Activated CD4-positive, alpha-beta memory T cell treated with anti-CD3 and anti-CD28 coated beads, Interleukin-2, amount 10 ng/mL, durations not matched to agents 7 days and 5 days (primary cell): ENCODE measurements at places on chromosomes 2 and 18. TPM values are rescaled to one million over a fixed set of nuclear protein-coding genes. Genes with fewer than 3 reads are reported as not detected.

NPHP1 gene
- total RNA-seq, result 0.13 TPM

RESP18 gene
- total RNA-seq, result not detected

CCDC141 gene
- 2.6 TPM for total RNA-seq

MAP3K19 gene
- not detected for total RNA-seq

IL1F10 gene
- total RNA-seq, result not detected

GKN1 gene
- total RNA-seq, result not detected

MYL1 gene
- not detected for total RNA-seq

LCT gene
- 0.08 TPM for total RNA-seq

LYPD6B gene
- total RNA-seq, result not detected

CHN1 gene
- total RNA-seq, result 0.68 TPM

SNRNP27 gene
- total RNA-seq, result 59.3 TPM

- no peak overlapping the region for H3K4me3 ChIP-seq
- no peak overlapping the region for H3K27ac ChIP-seq
- no peaks in the 10 kb centered on the region for H3K27me3 ChIP-seq
- no peak for DNase-seq
Measured at GRCh38 chr2:104028061-104028460, 825.9 kb upstream of the POU3F3 start.

DNA sequence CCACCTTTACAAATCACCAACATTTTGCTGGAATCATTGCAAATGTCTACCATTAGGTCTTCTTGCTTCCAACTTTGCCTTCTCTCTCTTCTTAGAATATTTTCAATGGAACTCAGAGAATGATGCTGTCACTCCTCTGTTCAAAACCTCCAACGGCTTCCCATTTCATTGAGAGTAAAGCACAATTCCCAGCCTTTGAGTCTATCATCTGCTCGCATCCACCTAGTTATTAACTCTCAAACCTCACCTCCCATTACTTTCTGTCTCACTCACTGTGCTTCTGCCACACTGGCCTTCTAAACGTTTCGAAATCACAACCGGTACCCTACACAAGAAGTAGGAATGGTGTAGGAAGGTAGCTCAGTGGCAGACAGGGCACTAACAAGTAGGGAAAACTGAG is 40.0 kb downstream of the ROCK2 start:
- no peaks in the 10 kb centered on the region for H3K27me3 ChIP-seq
- H3K4me3 ChIP-seq, result no peak overlapping the region
- H3K27ac ChIP-seq, result no peak overlapping the region
- DNase-seq, result no peak
- H3K36me3 ChIP-seq, result no peaks in the 10 kb centered on the region
- peaks cover 5% of the 10 kb centered on the region for H3K4me1 ChIP-seq

GRCh38 chr18:58635891-58636290 is 7.0 kb upstream of the ALPK2 start:
- H3K27ac ChIP-seq, result no peak overlapping the region
- H3K36me3 ChIP-seq, result no peaks in the 10 kb centered on the region
- H3K4me3 ChIP-seq, result no peak overlapping the region
- DNase-seq, result no peak
- peaks cover 19% of the 10 kb centered on the region for H3K4me1 ChIP-seq

GRCh38 chr18:63342206-63342605 is 22.6 kb upstream of the BCL2 start:
- no peak overlapping the region for H3K27ac ChIP-seq
- H3K36me3 ChIP-seq, result peaks cover 58% of the 10 kb centered on the region
- no peak overlapping the region for H3K4me3 ChIP-seq

DNA sequence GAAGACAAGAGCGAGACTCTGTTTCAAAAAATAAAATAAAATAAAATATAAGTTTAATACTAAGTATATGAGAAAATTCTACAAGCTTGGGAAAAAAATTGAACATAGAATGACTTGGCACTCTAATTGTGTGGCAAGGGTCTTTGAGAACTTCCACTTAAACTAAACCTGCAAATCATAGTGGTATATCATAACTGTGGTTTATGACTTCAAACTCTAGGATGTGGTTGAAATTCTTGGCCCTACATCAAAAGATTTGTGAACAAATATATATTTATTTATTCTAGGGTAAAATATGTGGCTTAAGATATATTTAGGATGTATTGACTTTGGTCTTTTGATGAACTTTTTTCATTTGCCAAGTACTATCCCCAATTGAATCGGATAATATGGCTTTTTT is 3.1 kb upstream of the FAM171B start:
- H3K4me1 ChIP-seq, result peaks cover 14% of the 10 kb centered on the region
- DNase-seq, result no peak
- H3K4me3 ChIP-seq, result no peak overlapping the region

DNA sequence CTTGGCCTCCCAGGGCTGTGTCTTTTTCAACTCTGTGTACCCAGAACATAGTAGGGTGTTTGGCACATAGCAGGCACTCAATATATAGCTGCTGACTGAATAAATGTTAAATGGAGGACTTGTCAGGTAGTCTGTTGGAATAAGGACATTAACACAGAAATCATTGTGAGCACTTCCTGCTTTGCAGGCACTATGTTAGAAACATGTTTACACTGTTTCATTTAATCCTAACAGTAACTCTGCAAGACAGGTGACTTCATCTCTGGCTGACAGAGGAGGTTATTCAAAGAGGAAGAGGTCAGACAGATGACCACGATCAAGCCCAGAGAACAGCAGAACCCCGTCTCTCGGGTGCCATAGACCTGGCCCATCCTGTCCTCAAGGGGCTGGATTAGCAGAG is 28.0 kb upstream of the PIEZO2 start:
- H3K36me3 ChIP-seq, result no peaks in the 10 kb centered on the region
- H3K4me3 ChIP-seq, result no peak overlapping the region
- H3K27me3 ChIP-seq, result no peaks in the 10 kb centered on the region
- no peak overlapping the region for H3K27ac ChIP-seq

DNA sequence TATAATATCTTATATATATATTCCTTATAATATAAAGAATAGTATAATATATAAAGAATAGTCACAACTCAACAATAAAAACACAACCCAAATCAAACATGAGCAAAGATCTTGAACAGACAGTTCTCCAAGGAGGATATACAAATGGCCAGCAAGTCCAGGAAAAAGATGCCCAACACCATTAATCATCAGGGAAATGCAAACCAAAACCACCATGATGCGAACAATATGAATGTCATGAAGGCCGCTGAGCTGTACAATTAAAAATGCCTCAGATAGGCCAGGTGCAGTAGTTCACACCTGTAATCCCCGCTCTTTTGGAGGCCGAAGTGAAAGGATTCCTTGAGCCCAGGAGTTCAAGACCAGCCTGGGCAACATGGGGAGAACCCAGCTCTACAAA is 58.9 kb downstream of the SLC35F5 start:
- no peak overlapping the region for H3K4me3 ChIP-seq
- DNase-seq, result no peak
- peaks cover 3% of the 10 kb centered on the region for H3K36me3 ChIP-seq
- peaks cover 3% of the 10 kb centered on the region for H3K27me3 ChIP-seq
- no peak overlapping the region for H3K27ac ChIP-seq

GRCh38 chr18:2894131-2894840 is 47.5 kb downstream of the EMILIN2 start:
- H3K36me3 ChIP-seq, result peaks cover 7% of the 10 kb centered on the region
- H3K27me3 ChIP-seq, result no peaks in the 10 kb centered on the region
- H3K27ac ChIP-seq, result no peak overlapping the region
- peaks cover 45% of the 10 kb centered on the region for H3K4me1 ChIP-seq

- no peak overlapping the region for H3K27ac ChIP-seq
- H3K36me3 ChIP-seq, result no peaks in the 10 kb centered on the region
- no peaks in the 10 kb centered on the region for H3K27me3 ChIP-seq
Measured at GRCh38 chr18:59950215-59950944, 50.6 kb downstream of the PMAIP1 start.

DNA sequence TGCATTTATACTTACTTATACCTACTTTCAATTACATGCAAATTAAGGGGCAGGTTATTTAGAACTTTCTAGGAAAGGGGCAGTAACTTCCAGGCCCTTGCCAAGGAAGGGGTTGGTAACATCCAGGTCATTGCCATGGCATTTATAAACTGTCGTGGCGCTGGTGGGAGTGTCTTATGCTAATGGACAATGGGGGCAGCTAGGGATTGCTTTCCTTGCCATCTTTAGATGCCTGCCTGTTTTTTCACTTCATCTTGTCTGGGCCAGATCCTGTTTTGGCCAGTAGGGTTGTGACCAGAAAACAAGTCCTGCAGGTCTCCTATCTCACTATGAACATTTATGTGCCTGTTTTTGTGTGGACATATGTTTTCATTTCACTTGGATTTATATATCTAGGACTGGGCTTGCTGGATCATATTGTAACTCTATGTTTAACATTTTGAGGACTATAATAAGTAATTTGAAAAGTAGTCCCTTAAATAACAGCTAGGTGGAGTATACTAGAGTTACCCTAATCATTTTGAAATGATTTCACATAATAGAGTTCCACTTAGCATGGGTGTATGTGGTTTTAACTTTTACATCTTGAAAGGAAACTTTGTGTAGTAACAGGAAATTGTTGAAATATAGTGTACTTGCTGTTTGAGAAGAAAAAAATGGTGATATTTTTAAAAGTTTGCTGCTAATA is 56.1 kb downstream of the LCLAT1 start:
- no peak for DNase-seq
- H3K27ac ChIP-seq, result no peak overlapping the region
- no peaks in the 10 kb centered on the region for H3K27me3 ChIP-seq
- H3K4me1 ChIP-seq, result peaks cover 21% of the 10 kb centered on the region
- H3K36me3 ChIP-seq, result peaks cover 34% of the 10 kb centered on the region

GRCh38 chr2:21020668-21021288 is 23.1 kb downstream of the APOB start:
- H3K36me3 ChIP-seq, result no peaks in the 10 kb centered on the region
- DNase-seq, result no peak
- H3K27ac ChIP-seq, result no peak overlapping the region

DNA sequence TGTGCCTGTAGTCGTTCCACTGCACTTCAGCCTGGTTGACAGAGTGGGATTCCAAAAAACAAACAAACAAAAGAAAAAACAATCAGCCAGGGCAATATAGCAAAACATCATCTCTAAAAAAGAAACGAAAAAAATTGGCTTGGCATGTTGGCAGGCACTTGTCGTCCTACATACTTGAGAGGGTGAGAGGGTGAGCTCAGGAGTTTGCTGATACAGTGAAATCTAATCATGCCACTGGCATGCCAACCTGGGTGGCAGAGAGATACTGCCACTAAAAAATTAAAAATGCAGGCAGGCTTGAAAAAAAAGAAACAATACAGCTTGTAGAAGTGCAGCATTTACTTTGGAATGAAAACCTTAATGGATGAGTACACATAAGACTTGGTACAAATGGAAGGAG is 282.9 kb upstream of the RGPD4 start:
- no peaks in the 10 kb centered on the region for H3K4me1 ChIP-seq
- no peak for DNase-seq
- no peaks in the 10 kb centered on the region for H3K27me3 ChIP-seq
- H3K36me3 ChIP-seq, result no peaks in the 10 kb centered on the region

GRCh38 chr2:181305301-181306123 is 151.7 kb upstream of the ITGA4 start:
- peak overlapping the region; percentile 47 for H3K4me3 ChIP-seq
- peak; percentile 72 for DNase-seq
- peaks cover 78% of the 10 kb centered on the region for H3K4me1 ChIP-seq

DNA sequence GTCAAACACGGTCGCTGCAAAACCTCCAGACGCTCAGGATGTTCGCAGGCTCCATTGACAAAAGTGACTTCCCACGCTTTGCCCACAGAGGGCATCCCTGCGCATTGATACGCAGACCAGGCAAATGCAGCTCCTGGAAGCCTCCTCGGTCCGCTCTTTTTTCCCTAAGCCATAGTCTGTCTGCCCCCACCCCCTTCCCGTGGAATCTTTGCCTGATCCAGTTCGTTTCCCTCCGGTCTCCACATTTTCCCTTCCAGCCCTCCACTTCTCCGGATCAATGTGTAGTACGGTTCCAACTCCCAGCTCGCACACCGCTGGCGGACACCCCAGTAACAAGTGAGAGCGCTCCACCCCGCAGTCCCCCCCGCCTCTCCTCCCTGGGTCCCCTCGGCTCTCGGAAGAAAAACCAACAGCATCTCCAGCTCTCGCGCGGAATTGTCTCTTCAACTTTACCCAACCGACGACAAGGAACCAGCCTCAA is at the start of gene DCC:
Gene DCC (plus strand): TSS at position 307 of the 481 bp plus-strand sequence. CDS start 591 bp downstream, outside the sequence.
- no peak for DNase-seq
- peaks cover 23% of the 10 kb centered on the region for H3K27me3 ChIP-seq
- H3K4me1 ChIP-seq, result no peaks in the 10 kb centered on the region
- peaks cover 3% of the 10 kb centered on the region for H3K36me3 ChIP-seq

DNA sequence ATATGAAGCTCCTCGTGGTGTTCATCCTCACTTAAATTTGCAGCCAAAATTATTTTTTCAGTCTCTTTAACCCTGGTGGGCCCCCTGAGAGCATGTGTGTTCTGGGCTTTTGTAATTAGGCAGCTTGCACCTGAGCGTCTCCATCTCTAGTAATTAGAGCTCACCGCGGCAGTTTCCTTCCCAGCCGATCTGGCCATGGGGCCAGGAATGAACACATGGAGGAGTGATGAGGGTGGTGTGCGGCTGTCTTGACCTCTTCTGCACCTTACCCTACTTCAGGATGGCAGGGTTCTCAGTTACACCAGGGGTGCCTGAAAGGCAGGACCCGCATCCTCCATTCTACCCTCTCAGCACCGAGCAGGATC is 98.5 kb downstream of the AFF3 start:
- no peaks in the 10 kb centered on the region for H3K4me1 ChIP-seq
- no peak for DNase-seq
- no peaks in the 10 kb centered on the region for H3K27me3 ChIP-seq
- no peaks in the 10 kb centered on the region for H3K36me3 ChIP-seq
- H3K4me3 ChIP-seq, result no peak overlapping the region

DNA sequence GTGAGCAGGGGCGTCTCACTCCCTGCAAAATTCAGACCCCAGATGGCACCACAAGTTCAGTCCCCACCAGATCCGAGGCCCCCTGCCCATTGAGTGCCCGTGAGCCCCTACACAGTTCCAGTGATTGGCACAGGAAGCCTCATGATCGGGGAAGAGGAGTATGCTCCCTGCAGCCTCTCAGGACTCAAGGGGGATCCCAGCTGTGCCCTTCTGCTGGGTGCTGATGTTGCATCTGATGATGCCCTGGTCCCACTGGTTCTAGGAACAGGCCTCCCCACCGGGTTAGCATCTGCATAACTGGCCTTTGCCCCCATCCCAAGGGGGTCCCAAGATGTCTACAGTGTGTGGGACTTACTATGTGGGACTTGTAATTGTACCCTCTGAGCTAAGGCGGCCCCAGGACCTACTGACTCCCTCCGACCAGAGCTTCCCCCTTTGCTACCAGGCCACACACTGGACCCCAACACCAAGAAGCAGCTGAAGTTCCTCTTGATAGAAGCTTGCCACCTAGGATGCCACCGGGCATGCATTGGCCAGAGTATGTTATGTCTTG is 8.6 kb downstream of the ALPG start:
- peaks cover 56% of the 10 kb centered on the region for H3K27me3 ChIP-seq
- H3K36me3 ChIP-seq, result no peaks in the 10 kb centered on the region
- no peak for DNase-seq
- H3K27ac ChIP-seq, result no peak overlapping the region
- H3K4me1 ChIP-seq, result peaks cover 12% of the 10 kb centered on the region

- H3K36me3 ChIP-seq, result no peaks in the 10 kb centered on the region
- H3K27ac ChIP-seq, result no peak overlapping the region
- no peak for DNase-seq
- H3K4me3 ChIP-seq, result no peak overlapping the region
Measured at GRCh38 chr2:59920961-59921360, 632.5 kb downstream of the BCL11A start.

GRCh38 chr2:146997945-146998344 is 846.9 kb upstream of the ACVR2A start:
- H3K27me3 ChIP-seq, result peaks cover 4% of the 10 kb centered on the region
- no peak overlapping the region for H3K4me3 ChIP-seq
- no peaks in the 10 kb centered on the region for H3K4me1 ChIP-seq
- no peaks in the 10 kb centered on the region for H3K36me3 ChIP-seq
- DNase-seq, result no peak
- no peak overlapping the region for H3K27ac ChIP-seq
